ENCODE measurements at places on chromosomes 1 and 21. TPM values are rescaled to one million over a fixed set of nuclear protein-coding genes. Genes with fewer than 3 reads are reported as not detected.

DNA sequence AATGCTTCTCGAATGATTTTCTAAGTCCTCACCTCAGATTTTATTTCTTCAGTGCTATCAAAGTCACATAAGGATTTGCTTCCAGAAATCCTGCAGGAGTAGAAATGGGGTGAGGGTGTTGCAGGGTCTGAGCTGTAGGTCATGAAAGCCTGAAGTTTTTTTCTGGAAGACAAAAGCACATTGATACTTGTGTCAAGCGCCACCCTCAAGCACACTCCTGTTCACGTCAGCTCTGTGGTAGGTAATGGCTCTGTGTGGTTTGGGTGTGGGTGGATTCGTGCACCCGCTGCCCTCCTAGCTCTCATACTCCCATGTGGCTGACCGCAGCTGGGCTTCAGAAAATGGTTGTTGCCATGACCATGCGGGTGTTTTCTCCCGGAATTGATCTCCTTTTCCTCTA is 39.9 kb downstream of the AKNAD1 start:
- peaks cover 16% of the 10 kb centered on the region for H3K36me3 ChIP-seq
- no peaks in the 10 kb centered on the region for H3K27me3 ChIP-seq
- peak overlapping the region; percentile 100 for H3K27ac ChIP-seq

- peaks cover 6% of the 10 kb centered on the region for H3K4me1 ChIP-seq
- H3K27ac ChIP-seq, result no peak overlapping the region
- no peak overlapping the region for H3K4me3 ChIP-seq
- peak; percentile 31 for DNase-seq
These were observed 20.0 kb downstream of the PIK3CD start for GRCh38 chr1:9671377-9672140.

GRCh38 chr1:201842472-201843027 is 13.6 kb downstream of the IPO9 start:
- H3K36me3 ChIP-seq, result peaks cover 58% of the 10 kb centered on the region
- peaks cover 41% of the 10 kb centered on the region for H3K4me1 ChIP-seq
- no peaks in the 10 kb centered on the region for H3K27me3 ChIP-seq

DNA sequence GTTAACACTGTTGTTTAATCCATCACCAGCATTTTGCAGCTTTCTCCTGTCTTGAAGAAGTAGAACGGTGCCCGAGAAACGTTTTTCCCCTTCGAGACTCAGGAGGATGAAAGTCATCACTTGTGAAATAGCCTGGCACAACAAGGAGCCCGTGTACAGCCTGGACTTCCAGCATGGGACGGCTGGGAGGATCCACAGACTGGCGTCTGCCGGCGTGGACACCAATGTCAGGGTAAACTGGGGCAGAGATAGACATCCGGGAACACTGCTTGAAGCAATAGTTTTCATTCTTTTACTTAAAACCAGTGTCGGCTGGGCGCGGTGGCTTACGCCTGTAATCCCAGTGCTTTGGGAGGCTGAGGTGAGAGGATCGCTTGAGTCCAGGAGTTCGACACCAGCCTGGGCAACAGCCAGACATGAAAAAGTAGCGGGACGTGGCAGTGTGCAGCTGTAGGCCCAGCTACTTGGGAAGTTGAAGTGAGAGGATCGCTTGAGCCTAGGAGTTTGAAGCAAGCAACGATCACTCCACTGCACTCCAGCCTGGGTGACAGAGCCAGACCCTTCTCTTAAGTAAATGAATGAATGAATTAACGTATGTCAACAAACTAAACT is 945 bp downstream of the CHAF1B start:
- H3K36me3 ChIP-seq, result peaks cover 8% of the 10 kb centered on the region
- H3K27ac ChIP-seq, result no peak overlapping the region
- peak overlapping the region; percentile 70 for H3K4me3 ChIP-seq
- no peaks in the 10 kb centered on the region for H3K27me3 ChIP-seq
- DNase-seq, result no peak
- H3K4me1 ChIP-seq, result no peaks in the 10 kb centered on the region

- H3K4me3 ChIP-seq, result peak overlapping the region; percentile 63
- no peaks in the 10 kb centered on the region for H3K27me3 ChIP-seq
- H3K27ac ChIP-seq, result peak overlapping the region; percentile 66
- peaks cover 6% of the 10 kb centered on the region for H3K4me1 ChIP-seq
These were observed 32.1 kb downstream of the HSD17B7 start for GRCh38 chr1:162822391-162823200.

DNA sequence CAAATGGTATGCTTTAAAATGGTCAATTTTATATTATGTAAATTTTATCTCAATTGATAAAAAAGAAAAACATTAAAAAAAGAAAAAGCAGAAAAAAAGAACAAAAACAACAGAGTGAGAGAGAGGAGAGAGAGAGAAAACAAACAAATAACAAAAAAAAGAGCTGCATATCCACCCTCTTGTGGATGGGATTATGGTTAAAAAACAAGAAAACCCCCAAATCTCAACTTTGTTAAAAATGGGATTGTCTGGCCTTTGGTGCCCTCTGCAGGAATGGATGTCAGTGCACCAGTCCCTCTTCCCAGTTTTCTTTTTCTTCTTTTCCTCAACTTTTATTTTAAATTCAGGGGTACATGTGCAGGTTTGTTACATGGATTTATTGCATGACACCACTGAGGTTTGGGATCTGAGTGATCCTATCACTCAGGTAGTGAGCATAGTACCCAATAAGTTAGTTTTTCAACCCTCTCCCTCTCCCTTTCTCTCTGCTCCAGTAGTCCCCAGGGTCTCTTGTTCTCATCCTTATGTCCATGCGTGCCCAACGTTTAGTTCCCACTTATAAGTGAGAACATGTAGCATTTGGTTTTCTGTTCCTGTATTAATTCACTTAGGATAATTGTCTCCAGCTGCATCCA is 28.1 kb downstream of the RNF187 start:
- peaks cover 9% of the 10 kb centered on the region for H3K4me1 ChIP-seq
- no peak overlapping the region for H3K4me3 ChIP-seq
- no peak overlapping the region for H3K27ac ChIP-seq

DNA sequence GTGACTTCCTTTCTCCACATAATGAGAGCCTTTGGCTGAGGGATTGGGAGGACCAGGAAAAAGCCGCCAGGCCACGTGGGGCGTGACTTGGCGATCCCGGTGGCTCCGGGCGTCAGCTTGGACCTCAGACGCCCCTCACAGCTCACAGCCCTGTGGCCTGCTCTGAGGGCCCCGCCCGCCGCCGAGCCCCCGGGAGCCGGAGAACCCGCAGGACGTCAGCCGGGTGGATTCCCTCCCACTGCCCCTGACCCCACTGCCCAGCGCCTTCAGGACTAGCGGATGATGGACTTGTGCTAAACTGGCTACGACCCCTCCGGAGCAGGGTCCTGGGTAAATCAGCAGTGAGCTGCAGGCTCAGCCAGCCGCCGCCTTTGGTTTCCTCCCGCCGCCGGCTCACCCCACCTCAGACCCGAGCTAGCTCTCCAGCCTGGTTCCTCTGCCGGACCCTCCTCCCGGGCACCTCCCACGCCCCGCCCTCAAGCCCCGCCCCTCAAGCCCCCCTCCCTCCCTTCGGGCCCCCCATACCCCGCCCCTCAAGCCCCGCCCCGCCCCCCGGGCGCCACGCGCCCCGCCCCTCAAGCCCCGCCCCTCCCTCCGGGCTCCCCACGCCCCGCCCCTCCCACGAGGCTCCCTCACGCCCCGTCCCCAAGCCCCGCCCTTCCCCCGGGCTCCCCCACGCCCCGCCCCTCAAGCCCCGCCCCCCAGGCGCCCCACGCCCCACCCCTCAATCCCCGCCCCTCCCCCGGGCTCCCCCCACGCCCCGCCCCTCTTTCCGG is 10.0 kb upstream of the FAAP20 start:
- H3K27me3 ChIP-seq, result no peaks in the 10 kb centered on the region
- peak overlapping the region; percentile 53 for H3K4me3 ChIP-seq
- no peak for DNase-seq

DNA sequence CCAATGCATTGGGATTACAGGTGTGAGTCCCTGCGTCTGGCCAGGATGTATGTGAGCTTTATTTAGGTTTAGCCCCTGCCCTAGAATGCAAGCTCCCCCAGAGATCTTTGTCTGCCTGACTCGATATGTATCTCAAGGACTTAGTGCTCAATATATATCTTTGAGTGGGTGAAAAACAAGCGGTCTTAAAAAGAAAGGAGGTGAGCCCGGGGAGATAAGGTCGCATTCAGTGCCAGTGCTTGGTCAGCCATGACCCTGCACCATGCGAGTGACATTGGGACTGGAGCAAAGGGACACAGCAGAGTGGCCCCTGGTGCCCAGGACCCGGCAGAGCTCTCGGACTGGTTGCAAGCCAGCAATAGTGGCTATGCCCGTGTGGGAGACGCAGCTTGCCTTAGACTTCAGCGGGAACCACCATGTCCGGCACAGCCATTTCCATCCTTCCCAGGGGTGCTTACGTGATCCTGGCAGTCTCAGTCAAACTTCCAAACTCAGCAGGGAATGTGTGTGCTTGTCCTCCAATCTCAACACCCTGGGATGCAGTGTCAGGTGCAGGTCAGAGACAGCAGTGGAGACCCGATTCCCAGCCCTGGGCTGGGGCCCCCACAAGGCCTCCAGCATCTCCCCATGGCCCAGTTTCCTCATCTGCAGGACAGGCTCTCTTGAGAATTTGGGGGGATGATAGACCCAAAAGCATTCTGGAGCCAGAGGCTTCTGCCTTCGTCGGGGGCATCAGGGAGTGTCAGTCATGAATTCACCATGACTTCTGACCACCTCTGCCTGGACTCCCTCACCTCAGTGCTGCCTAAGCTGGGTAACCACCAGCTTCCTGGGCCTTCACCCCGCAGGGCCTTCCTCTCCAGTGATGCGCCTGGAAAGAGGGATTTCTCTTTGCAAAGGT is 1.8 kb downstream of the MX2 start:
- no peak for DNase-seq
- H3K36me3 ChIP-seq, result no peaks in the 10 kb centered on the region
- H3K4me3 ChIP-seq, result no peak overlapping the region
- peaks cover 6% of the 10 kb centered on the region for H3K4me1 ChIP-seq
- H3K27ac ChIP-seq, result no peak overlapping the region

DNA sequence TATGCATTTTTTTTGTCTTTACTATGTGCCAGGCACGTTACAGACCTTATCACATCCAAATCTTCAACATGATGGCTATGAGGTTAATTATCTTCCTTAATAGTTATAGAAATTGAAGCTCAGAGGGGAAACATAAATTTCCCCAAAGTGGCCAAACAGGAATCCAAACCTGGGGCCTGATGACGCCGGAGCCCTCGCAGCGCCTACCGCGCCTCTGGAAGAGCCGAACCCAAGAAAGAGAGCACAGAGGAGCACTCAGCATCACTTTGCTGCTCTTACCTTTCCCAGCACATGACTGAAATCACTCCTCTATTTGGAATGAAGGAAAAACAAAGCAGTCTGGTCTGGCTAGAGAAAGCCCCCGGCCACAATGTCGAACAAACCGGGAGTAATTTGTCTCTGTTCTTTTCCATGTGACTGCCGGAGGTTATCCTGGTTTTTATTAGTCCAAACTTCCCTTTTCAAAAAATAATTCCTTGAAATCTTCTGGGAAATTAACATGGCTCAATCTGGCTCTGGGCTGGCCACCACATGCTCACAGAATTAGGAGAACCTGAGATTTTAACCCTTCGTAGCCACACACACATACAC is 195.5 kb downstream of the ADSS2 start:
- no peak for DNase-seq
- peaks cover 4% of the 10 kb centered on the region for H3K27me3 ChIP-seq
- H3K36me3 ChIP-seq, result no peaks in the 10 kb centered on the region

- H3K36me3 ChIP-seq, result no peaks in the 10 kb centered on the region
- no peak for DNase-seq
- no peak within 1 kb of the TSS for H3K27ac ChIP-seq
- H3K4me3 ChIP-seq, result peak within 1 kb of the TSS; percentile 70
- peaks cover 11% of the 10 kb centered on the region for H3K4me1 ChIP-seq
- H3K27me3 ChIP-seq, result no peaks in the 10 kb centered on the region
These were observed at the start of gene DOP1B for GRCh38 chr21:36156815-36157670. Gene DOP1B, plus strand, starts transcription at chr21:36156824. Its CDS starts 7,910 bp downstream, at chr21:36164734.

DNA sequence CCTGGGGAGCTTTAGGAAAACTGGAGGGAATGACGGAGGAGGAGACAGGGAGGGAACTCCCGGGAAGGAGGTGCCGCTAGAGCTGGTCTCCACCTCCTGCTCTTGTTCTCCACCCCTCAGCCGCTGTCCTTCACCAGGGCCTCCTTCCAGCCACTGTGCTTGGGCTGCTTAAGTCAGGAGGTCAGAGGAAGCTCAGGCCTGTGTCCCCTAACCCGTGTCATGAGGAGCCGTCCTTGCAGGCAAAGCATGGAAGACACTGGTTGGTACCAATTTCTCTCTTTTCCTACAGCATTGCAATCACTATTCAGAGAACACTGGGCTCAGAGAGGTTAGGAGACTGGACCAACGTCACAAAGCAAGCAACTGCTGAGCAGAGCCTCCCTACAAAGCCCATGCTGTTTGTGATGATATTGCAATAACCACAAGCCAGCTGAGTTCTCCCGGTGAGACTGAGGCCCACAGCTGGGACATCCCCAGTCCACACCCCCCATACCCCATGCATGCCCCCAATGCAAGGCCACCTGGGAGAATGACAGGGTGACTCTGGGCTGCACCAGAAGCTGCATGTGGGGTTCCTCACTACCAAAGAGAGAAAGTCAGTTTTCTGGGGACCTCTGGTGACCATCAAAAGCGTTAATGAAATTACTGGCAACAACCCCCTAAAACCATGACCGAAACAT is 427.5 kb downstream of the NPHP4 start:
- no peak overlapping the region for H3K4me3 ChIP-seq
- no peaks in the 10 kb centered on the region for H3K27me3 ChIP-seq
- H3K27ac ChIP-seq, result no peak overlapping the region
- no peak for DNase-seq
- H3K36me3 ChIP-seq, result no peaks in the 10 kb centered on the region
- H3K4me1 ChIP-seq, result no peaks in the 10 kb centered on the region

GRCh38 chr21:45545691-45546531 is 3.7 kb upstream of the SLC19A1 start:
- H3K27me3 ChIP-seq, result no peaks in the 10 kb centered on the region
- H3K4me1 ChIP-seq, result peaks cover 6% of the 10 kb centered on the region
- no peak overlapping the region for H3K4me3 ChIP-seq

DNA sequence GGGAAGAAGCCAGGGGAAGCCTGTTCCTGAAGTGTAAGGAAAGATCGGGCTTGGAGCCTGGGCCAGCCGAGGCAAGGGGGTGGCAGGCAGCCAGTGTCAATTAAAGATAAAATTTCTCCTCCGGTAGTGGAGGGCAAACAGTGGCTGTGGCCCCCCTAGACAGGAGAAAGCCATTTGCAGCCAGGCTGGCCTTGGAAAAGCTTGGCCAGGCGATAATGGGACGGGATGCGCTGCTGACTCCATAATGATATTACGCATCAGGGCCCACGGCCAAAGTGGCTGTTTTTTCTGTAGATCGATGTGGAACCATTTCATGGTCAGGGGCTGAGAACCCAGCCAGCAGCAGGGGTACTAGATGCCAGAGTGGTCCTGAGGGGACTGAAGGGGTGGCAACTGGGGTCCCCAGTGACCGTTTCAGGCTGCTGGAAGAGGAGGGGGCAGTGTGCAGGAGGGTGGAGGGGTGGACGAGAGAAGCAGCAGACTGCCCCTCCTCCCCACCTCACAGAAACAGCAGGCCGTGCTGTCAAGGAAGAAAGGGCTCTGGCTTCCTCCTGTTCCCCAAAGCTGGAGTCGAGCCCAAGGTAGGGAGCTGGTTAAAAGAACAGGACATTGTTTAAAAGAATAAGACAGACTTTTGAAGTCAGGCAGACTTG is 25.2 kb downstream of the KCNC4 start:
- no peaks in the 10 kb centered on the region for H3K36me3 ChIP-seq
- no peak overlapping the region for H3K27ac ChIP-seq
- H3K4me1 ChIP-seq, result no peaks in the 10 kb centered on the region
- no peaks in the 10 kb centered on the region for H3K27me3 ChIP-seq

The VTCN1 gene
- total RNA-seq, result not detected

The NTNG1 gene
- not detected for total RNA-seq

The ZSCAN20 gene
- 5.1 TPM for total RNA-seq

The CLCA4 gene
- total RNA-seq, result not detected
